GM23248 (cell line): ENCODE measurements at places on chromosomes 5 and 9. TPM values are rescaled to one million over a fixed set of nuclear protein-coding genes. Genes with fewer than 3 reads are reported as not detected.
A peak's percentile ranks its signal among the peaks of the same experiment; 100 is the strongest.

The AGXT2 gene
- not detected in 2 replicates for polyA plus RNA-seq

DNA sequence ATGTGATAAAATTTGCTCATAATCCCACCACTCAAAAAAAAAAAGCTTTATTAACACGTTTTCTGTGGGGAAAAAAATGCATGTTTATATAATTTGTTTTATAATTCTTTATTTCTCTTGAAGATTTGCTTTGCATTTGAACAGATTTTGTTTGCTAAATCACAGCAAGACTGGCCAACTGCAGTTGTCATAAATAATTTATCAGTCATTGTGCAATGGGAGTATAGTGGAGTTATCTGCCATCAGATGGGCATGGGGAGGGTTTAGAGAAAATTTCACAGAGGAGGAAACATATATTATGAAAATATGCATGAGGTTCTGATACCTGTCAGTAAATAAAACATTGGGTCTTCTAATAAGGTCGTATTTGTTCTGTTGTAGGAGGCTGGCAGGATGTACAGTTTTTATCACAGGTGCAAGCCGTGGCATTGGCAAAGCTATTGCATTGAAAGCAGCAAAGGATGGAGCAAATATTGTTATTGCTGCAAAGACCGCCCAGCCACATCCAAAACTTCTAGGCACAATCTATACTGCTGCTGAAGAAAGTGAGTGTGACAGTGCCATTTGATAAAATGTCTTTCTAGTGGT is 23.8 kb downstream of the HSDL2 start:
- no peaks in the 10 kb centered on the region for H3K27me3 ChIP-seq
- no peak overlapping the region for H3K4me3 ChIP-seq
- H3K27ac ChIP-seq = no peak overlapping the region
- peaks cover 22% of the 10 kb centered on the region for H3K36me3 ChIP-seq

DNA sequence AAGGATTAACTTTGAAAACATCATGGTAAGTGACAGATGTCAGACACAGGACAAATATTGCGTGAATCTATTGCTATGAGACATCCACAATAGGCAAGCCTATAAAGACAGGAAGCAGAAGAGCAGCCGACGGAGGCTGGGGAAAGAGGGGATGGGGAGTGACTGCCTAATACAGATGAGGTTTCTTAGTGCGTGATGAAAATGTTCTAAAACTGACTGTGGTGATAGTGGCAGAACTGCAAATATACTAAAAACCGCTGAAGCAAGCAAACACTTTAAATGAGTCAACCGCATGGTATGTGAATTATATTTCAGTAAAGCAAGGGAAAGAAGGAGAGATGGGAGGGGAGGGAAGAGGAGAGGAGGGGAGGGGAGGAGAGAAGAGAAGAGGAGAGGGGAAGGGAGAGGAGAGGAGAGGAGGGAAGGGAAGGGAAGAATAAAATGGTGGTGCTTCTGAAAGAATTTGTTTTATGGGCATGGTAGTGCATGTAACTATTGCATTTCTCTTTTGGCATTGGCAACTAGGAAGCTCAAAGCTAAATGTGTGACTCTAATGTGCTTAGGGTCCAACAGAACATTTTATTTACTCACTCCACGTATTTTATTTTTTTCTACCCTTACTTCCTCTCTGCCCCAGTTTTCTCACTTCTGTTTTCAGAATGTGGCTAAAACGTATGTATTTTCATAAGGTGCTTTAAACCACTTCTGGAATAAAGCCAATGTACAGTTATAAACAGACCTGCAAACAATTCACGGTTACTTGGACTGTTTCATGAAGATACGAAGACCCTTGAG is 21.3 kb downstream of the AKNA start:
- peak overlapping the region; percentile 77 for H3K27ac ChIP-seq
- H3K27me3 ChIP-seq = no peaks in the 10 kb centered on the region
- H3K36me3 ChIP-seq = no peaks in the 10 kb centered on the region
- H3K4me3 ChIP-seq = no peak overlapping the region

- H3K4me3 ChIP-seq = no peak overlapping the region
- no peaks in the 10 kb centered on the region for H3K27me3 ChIP-seq
- peak; percentile 74 for DNase-seq
- H3K4me1 ChIP-seq = peaks cover 46% of the 10 kb centered on the region
Observed at GRCh38 chr5:111697881-111698757, 58.9 kb downstream of the NREP start.

GRCh38 chr5:156477196-156477595 is 150.2 kb downstream of the SGCD start:
- peak overlapping the region; percentile 94 for H3K27ac ChIP-seq
- H3K4me1 ChIP-seq = peaks cover 61% of the 10 kb centered on the region
- no peak overlapping the region for H3K4me3 ChIP-seq
- no peaks in the 10 kb centered on the region for H3K27me3 ChIP-seq
- H3K36me3 ChIP-seq = no peaks in the 10 kb centered on the region
- peak; percentile 46 for DNase-seq

The KIAA0825 gene
- polyA plus RNA-seq = 3.0 and 3.8 TPM in 2 replicates

- H3K27ac ChIP-seq = no peak overlapping the region
- no peaks in the 10 kb centered on the region for H3K4me1 ChIP-seq
- peak; percentile 75 for DNase-seq
- H3K27me3 ChIP-seq = no peaks in the 10 kb centered on the region
- no peak overlapping the region for H3K4me3 ChIP-seq
Observed at GRCh38 chr5:151523335-151523734, 67.8 kb downstream of the FAT2 start.

The PTGR1 gene
- 91.9 and 99.5 TPM in 2 replicates for polyA plus RNA-seq

- H3K4me3 ChIP-seq = no peak overlapping the region
- H3K27me3 ChIP-seq = no peaks in the 10 kb centered on the region
- DNase-seq = no peak
Observed at GRCh38 chr9:78006734-78007133, 24.9 kb downstream of the GNAQ start.

The F2R gene
- 4.4 and 4.6 TPM in 2 replicates for polyA plus RNA-seq

DNA sequence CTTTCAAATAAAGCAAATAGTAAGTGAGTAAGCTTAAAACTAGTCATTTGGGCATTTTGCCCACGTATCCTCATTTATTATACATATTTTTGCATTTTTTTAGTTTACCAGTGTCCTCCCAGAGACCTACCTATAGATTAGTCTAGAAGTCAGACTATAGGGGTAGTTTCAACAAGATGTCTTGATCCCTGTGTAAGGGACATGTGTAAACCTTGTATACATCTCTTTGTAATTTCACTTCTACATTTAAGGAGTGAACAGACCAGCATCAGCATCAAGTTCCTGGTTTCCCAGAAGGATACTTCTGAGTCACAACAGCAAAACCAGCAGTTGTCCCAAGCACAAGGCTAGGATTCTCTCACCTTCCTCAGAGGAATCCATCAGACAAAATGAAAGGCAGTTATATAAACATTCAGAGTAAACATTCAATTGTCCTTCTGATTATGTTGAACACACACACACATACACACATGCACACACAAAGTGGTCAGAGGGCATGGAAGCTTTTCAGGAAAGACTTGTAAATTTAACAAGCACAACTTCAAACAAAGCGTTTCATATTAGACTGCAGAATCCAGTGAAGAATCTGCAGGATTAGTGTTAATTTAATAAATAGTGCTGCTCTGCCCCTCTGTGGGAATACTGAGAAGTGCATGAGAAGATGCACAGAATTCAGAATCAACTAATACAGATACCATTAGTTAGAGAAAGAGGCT is 55.4 kb downstream of the HINT1 start:
- H3K27me3 ChIP-seq = no peaks in the 10 kb centered on the region; the same call in 1 of the 2 replicates
- peak; percentile 62 for DNase-seq

DNA sequence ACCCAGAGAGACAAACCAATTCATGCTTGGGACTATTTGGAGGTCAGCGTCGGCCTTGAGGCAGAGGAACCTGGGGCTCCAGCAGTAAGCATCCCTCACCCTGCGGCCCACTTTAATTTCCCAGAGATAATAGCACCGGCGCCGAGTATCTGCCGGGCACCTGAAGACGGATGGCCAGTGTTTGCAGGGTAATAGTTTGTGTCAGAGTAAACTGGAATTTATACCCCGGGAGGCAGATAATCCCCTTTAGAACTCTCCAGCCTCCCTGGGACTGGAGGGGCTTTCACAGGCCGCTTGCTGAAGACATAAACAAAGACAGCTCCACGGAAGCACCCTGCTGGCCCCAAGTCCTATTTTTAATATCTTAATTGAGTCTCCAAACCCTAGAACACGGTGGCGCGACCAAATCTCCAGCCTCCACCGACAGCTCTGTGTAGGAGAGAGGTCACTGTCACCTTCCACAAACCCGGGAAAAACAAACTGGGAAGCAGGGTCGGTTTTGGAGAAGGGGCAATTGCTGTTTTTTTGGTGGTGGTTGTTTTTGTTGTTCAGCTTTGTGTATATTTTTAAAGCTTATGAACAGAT is 17.4 kb upstream of the FCN1 start:
- H3K36me3 ChIP-seq = no peaks in the 10 kb centered on the region
- H3K4me1 ChIP-seq = no peaks in the 10 kb centered on the region
- H3K27ac ChIP-seq = no peak overlapping the region
- no peak for DNase-seq
- peaks cover 37% of the 10 kb centered on the region; the same call in 1 of the 2 replicates for H3K27me3 ChIP-seq

The MGAT4B gene
- 28.0 and 28.9 TPM in 2 replicates for polyA plus RNA-seq

GRCh38 chr9:72911816-72912215 is 41.0 kb downstream of the ALDH1A1 start:
- H3K4me1 ChIP-seq = no peaks in the 10 kb centered on the region
- H3K27me3 ChIP-seq = no peaks in the 10 kb centered on the region
- no peak overlapping the region for H3K4me3 ChIP-seq
- no peak for DNase-seq

The POLR3G gene
- 3.3 and 3.9 TPM in 2 replicates for polyA plus RNA-seq

The TMED9 gene
- 254 and 282 TPM in 2 replicates for polyA plus RNA-seq

- no peaks in the 10 kb centered on the region for H3K4me1 ChIP-seq
- DNase-seq = no peak
- H3K4me3 ChIP-seq = no peak overlapping the region
- H3K27ac ChIP-seq = no peak overlapping the region
- H3K36me3 ChIP-seq = no peaks in the 10 kb centered on the region
- peaks cover 13% of the 10 kb centered on the region for H3K27me3 ChIP-seq
Observed at GRCh38 chr5:173180331-173180730, 36.0 kb downstream of the BNIP1 start.

- DNase-seq = peak; percentile 24
- peak overlapping the region; percentile 59 for H3K27ac ChIP-seq
- H3K36me3 ChIP-seq = no peaks in the 10 kb centered on the region
Observed at GRCh38 chr9:82147798-82148425, 159.3 kb downstream of the SPATA31D1 start.

- no peaks in the 10 kb centered on the region for H3K4me1 ChIP-seq
- no peak overlapping the region for H3K4me3 ChIP-seq
- no peak for DNase-seq
Observed at GRCh38 chr9:106414042-106414441, 448.9 kb upstream of the ZNF462 start.

DNA sequence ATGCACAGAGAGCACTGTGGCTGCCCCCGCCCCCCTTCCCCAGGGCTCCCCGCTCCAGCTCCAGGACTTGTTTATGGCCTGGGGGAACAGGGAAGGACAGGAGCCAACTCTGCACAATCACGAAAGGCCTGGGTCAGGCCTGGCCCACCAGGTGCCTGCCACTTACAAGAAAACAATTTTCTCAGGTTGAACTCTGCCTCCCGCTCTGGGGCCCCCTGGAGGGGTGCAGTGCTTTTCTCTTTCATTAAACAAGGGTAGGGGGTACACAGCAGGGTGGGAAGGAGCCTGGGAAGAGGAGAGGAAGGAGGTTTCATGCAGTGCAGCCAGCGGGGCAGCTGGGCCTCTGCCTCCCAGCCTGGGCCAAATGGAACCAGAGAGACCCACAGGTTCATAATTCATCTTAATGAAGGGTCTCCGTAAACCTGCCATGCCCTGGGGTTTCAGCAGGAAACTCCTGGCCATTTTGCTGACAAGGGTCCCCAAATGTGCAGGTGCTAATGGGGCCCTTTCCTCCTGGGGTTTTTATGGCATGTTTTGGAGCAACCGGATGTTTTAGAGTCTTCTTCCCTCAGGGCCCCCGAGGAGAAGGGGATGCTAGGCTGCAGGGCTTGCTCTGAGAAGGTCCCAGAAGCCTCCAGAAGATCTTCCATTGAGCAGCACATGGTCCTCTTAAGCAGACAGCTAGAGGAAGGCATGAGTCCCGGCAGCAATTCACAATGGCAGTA is 219.8 kb downstream of the SLIT3 start:
- H3K4me3 ChIP-seq = no peak overlapping the region
- H3K4me1 ChIP-seq = 0 out of 2 replicates have a peak, but pooled peaks cover 5% of the 10 kb centered on the region
- no peak for DNase-seq
- H3K27ac ChIP-seq = no peak overlapping the region
- no peaks in the 10 kb centered on the region for H3K27me3 ChIP-seq

GRCh38 chr5:42587096-42587723 is 164.0 kb downstream of the GHR start:
- no peak overlapping the region for H3K4me3 ChIP-seq
- peaks cover 20% of the 10 kb centered on the region for H3K27me3 ChIP-seq

GRCh38 chr9:109182940-109183798 is 16.1 kb upstream of the FRRS1L start:
- no peaks in the 10 kb centered on the region; the same call in 1 of the 2 replicates for H3K27me3 ChIP-seq
- H3K36me3 ChIP-seq = no peaks in the 10 kb centered on the region
- no peaks in the 10 kb centered on the region for H3K4me1 ChIP-seq
- DNase-seq = peak; percentile 51
- H3K27ac ChIP-seq = no peak overlapping the region
- no peak overlapping the region for H3K4me3 ChIP-seq

- peak overlapping the region; percentile 90; the same call in 1 of the 2 replicates for H3K27ac ChIP-seq
- no peak for DNase-seq
- peaks cover 19% of the 10 kb centered on the region for H3K36me3 ChIP-seq
- H3K4me1 ChIP-seq = peaks cover 2% of the 10 kb centered on the region
- no peaks in the 10 kb centered on the region for H3K27me3 ChIP-seq
Observed at GRCh38 chr5:95962785-95963184, 1.1 kb upstream of the ELL2 start.

The NUTM2F gene
- not detected in 2 replicates for polyA plus RNA-seq

- DNase-seq = peak; percentile 48
- H3K4me3 ChIP-seq = no peak overlapping the region
- no peaks in the 10 kb centered on the region for H3K27me3 ChIP-seq
- peaks cover 41% of the 10 kb centered on the region for H3K4me1 ChIP-seq
Observed at GRCh38 chr9:6564360-6564759, 81.2 kb downstream of the GLDC start.

The HRCT1 gene
- polyA plus RNA-seq = 3.4 and 3.6 TPM in 2 replicates

GRCh38 chr9:136496181-136496580 is 13.3 kb upstream of the SEC16A start:
- peaks cover 4% of the 10 kb centered on the region; the same call in 1 of the 2 replicates for H3K4me1 ChIP-seq
- H3K27ac ChIP-seq = no peak overlapping the region
- no peak for DNase-seq
- H3K36me3 ChIP-seq = no peaks in the 10 kb centered on the region

The CD14 gene
- polyA plus RNA-seq = 2.1 and 3.2 TPM in 2 replicates

DNA sequence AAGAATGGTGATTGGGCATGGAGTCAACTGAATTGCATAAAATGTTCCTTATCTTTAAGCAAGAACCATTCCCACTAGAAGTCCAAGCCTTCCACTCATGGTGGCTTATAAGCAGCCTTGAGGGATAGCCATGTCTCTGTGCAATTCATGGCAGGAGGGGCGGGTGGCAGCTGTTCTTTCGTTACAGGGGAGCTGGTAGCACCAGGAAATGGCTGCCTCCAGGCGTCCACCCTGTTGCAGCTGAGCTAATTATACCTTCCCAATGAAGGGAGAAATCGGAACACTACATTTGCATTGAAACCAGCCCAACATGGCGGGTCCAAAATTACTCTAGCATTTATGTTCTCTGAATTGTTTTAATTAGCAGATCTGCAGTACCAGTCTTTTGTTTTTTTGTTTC is 289.8 kb downstream of the NTRK2 start:
- H3K4me3 ChIP-seq = no peak overlapping the region
- no peaks in the 10 kb centered on the region for H3K36me3 ChIP-seq

- no peaks in the 10 kb centered on the region for H3K27me3 ChIP-seq
- no peaks in the 10 kb centered on the region for H3K4me1 ChIP-seq
- H3K27ac ChIP-seq = no peak overlapping the region
Observed at GRCh38 chr5:51734677-51735076, 351.4 kb downstream of the ISL1 start.

The ZNF484 gene
- polyA plus RNA-seq = 2.8 and 3.1 TPM in 2 replicates

The ADGRD2 gene
- not detected in 2 replicates for polyA plus RNA-seq
